CD4-positive, alpha-beta T cell treated with Interleukin-4 for 1 hour (primary cell): ENCODE measurements at places on chromosomes 2 and 18.

GRCh38 chr18:28837100-28837499, 660.2 kb upstream of the CDH2 start:
- DNase-seq: no peak

- DNase-seq: no peak
Observed at GRCh38 chr2:102117472-102117858, 25.1 kb upstream of the IL1R1 start.

DNA sequence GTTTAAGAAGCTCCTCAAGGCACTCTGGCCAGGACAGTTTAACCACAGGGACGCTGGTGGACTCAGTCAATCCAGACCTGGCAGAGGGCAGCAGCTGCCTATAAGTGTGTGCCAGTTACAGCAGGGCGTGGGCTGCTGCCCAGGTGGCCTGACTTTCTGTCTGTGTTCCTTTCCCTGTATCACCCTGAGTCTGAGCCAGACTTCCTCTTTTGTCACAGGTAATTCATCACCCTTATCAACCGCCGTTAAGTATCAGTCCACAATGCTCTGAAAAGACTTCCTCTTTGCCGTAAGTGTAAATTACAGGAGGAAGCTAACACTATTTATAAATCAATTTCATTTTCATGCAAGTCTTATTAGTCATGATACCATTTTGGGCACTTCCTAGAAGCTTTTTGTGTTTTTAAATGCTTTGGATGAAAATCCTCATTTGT, 7.0 kb downstream of the LPIN1 start:
- DNase-seq: peak; percentile 77

- DNase-seq: no peak
Observed at GRCh38 chr2:177717831-177718618, 325.5 kb downstream of the AGPS start.

DNA sequence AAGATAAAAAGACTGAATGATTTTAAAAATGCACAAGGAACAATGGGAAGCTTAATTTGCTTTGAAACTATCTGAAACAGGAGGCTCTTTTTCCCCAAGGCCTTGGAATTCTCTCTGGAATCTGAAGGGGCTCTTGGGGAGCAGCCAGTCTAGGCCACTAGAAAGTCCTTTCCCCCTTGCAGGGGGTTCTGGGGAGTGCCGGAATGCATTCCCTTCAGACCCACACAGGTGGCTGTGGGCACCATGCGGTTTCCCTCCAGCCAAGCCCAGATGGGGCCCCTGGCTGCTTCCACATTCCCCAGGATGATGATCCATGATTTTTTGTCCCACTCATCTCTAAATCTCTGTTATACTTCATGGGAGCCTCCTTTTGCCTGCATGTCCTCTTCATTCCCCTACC, 10.7 kb downstream of the GPR45 start:
- DNase-seq: no peak

GRCh38 chr2:119290859-119291587, 67.4 kb downstream of the STEAP3 start:
- no peak for DNase-seq

DNA sequence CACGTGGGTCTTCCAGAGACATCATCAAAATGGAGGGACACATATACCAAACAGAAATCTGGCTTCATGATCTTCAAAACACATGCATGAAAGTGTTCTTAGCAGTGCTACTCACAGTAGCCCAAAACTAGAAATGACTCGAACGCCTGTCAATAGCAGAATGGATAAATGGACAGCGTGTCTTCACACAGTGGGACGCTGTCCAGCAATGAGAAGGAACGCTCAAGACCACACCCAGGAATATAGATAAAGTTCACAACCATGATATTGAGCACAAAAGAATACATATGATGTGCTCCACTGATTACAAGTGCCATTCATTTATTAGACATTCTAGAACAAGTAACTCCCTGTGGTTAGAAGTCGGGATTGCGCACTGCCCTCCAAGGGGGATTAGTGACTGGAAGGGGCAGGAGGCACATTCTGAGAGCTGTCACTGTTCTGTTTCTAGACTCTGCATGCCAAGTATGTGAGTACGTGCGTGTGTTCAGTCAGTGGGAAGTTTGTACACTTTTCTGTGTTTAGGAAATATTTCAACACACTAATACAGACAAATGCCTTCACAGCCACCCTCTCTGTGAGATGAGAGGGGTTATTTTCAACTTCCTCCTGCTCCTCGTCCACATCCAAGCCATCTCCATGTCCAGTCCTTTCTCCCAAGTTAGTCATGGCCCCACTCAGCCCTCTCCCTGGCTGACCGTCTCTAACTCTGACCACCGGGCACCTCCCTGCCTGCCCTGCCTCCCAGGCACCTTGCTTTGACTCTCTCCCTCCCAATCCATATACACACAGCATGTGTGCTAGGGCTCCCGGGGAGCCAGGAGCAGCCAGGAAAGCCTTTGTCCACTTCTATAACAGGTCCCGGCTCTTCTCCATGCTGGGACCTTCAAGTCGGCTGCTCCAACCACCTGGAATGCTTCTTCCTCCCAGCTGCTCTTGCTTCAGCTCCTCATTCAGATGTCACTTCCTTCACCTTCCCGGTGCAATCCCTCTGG, 26.9 kb upstream of the TNS1 start:
- DNase-seq: no peak
